Vagina (tissue), 2 donors: ENCODE measurements at places on chromosomes 4 and X.

GRCh38 chr4:15012017-15012788, 9.9 kb downstream of the CPEB2 start:
- H3K4me1 ChIP-seq = peaks cover 45% of the 10 kb centered on the region
- H3K4me3 ChIP-seq = no peak overlapping the region
- H3K36me3 ChIP-seq = no peaks in the 10 kb centered on the region
- no peak for DNase-seq
- no peak overlapping the region for H3K27ac ChIP-seq

GRCh38 chr4:84673475-84674240, 90.7 kb downstream of the CDS1 start:
- peaks cover 67% of the 10 kb centered on the region for H3K36me3 ChIP-seq
- H3K27me3 ChIP-seq = no peaks in the 10 kb centered on the region
- no peak overlapping the region for H3K27ac ChIP-seq
- no peak overlapping the region for H3K4me3 ChIP-seq
- no peak for DNase-seq

- H3K27ac ChIP-seq = no peak overlapping the region
- no peaks in the 10 kb centered on the region for H3K4me1 ChIP-seq
- H3K36me3 ChIP-seq = no peaks in the 10 kb centered on the region
- DNase-seq = no peak
- H3K4me3 ChIP-seq = no peak overlapping the region
These were observed 188.4 kb upstream of the MBNL3 start for GRCh38 chrX:132677233-132677716.

DNA sequence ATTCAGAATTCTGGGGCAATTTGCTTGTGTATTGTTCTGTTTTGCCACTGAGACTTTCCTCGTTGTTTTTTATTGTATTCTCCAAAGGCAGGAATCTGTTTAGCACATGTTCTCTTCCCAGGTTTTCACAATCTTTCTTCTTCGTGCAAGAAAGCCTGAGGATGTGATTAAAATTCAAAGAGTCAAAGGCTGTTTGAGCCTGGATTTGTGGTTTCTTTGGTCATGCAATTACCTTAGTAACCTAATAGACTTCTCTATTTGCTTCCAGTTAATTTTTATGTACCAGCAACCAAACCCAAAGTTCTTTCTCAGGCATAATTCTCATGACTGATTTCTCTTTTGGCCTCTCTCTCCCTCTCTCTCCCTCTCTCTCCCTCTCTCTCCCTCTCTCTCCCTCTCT, 1420.1 kb upstream of the TENM3 start:
- H3K4me1 ChIP-seq = peaks cover 7% of the 10 kb centered on the region
- no peak overlapping the region for H3K27ac ChIP-seq
- H3K27me3 ChIP-seq = no peaks in the 10 kb centered on the region

DNA sequence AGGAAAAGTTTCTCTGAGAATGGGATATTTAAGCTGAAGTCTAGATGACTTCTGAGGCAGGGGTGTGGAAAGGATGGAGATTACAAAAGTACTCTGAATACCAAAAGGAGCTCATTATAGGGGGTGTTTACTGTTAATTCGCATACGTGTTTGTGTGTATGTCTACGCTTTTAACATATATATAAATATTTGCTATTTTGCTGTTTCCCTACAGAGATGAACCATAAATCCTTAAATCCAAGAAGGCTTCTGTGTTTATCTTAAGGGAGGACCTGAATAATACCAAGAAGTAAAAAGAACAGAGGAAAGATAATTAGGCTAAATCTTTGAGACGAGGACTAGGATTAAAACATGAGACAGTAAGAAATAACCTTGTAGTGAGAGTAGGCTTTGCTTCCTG, 166.0 kb downstream of the ARAP2 start:
- no peak overlapping the region for H3K4me3 ChIP-seq
- peaks cover 29% of the 10 kb centered on the region for H3K36me3 ChIP-seq
- H3K27me3 ChIP-seq = no peaks in the 10 kb centered on the region
- DNase-seq = no peak
- no peaks in the 10 kb centered on the region for H3K4me1 ChIP-seq
- H3K27ac ChIP-seq = no peak overlapping the region
